8988T (cell line): ENCODE measurements at places on chromosomes 12 and 14.

DNA sequence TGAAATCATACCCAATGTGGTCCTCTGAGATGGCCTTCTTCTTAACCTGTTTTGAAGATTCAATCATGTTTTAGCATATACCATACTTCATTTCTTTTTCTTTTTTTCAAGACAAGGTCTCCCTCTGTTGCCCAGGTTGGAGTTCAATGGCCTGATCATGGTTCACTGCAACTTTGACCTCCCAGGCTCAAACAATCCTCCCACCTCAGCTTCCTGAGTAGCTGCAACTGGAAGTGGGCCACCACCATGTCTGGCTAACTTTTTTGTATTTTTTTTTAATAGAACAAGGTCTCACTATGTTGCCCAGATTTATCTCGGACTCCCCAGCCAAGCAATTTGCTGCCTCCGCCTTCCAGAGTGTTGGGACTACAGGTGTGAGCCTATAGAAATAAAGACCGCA is 30.4 kb downstream of the SOAT2 start:
- DNase-seq, result no peak

GRCh38 chr12:117889098-117889497 is 79.7 kb downstream of the KSR2 start:
- no peak for DNase-seq

DNA sequence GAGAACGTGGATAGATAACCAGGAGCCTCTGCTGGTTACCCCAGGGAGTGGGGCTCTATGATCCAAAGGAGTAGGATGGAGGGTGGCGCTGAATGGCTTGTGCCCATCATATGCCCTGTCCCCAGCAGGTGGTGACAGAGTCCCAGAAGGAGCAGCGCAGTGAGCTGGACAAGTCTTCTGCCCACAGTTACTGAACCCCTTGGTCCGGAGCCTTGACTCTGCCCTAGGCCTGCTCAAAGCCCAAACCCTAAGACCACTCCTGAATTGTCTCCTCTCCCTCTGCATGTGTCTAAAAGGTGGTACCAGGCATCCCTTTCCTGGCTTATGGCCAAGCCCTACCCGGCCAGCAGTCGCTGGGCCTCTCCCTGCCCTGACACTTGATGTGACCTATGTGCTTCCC is 3.2 kb downstream of the PRPH start:
- no peak for DNase-seq

- DNase-seq, result no peak
Measured at GRCh38 chr12:112208301-112208910, 83.0 kb downstream of the TRAFD1 start.

DNA sequence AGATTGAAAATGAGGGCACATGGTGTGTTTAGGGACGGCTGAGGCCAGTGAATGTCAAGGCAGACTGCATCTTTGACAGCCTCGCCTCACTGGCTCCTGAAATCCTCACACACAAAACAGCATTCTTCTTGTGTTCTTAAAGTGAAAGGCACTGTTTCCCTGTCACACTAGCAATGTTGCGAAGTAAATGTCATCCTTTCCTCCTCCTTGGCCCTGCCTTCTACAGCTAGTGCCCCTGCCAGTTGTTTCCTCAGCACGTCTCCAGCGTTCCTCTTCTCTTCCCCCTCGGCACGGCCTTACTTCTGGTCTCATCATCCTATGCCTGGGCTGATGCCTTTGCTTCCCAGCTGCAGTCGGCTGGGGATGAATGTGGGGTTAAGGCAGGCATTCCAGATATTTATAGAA is 129.4 kb upstream of the DNM1L start:
- DNase-seq, result no peak

GRCh38 chr12:94614288-94614721 is 36.1 kb downstream of the TMCC3 start:
- no peak for DNase-seq

DNA sequence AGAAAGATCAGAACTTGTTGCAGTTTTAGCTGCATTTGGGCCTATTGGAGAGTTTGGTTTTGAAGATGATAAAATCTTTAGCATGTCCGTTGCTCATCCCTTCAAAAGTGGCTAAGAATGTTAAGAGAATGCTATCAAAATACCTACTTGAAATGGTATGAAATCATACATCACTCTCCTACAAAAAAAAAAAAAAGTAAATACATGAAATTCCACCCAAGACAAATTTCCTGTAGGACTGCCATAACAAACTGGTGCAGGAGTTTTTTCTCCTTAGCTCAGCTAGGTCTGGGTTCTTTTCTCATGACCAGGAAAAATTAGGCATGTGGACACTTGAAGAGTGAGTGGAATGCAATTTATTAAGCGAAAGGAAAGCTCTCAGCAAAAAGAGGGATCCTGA is 15.9 kb upstream of the FAR2 start:
- no peak for DNase-seq

DNA sequence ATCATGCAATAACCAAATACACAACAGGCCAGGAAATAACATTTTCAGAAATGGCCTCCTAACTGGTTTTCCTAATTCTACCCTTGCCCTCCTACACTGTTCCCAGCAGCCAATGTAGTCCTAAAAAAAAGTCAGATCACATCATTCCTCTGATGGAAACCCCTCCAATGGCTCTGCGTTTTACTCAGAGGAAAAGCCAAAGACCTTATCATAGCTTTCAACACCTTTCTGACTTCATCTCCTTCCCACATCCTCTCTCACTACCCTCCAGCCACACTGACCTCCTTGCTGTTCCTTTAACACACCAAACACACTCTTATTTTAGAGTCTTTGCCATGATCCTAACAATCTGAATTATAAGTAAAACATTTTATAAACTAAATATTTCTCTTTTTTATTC is 1.1 kb downstream of the MED6 start:
- no peak for DNase-seq

DNA sequence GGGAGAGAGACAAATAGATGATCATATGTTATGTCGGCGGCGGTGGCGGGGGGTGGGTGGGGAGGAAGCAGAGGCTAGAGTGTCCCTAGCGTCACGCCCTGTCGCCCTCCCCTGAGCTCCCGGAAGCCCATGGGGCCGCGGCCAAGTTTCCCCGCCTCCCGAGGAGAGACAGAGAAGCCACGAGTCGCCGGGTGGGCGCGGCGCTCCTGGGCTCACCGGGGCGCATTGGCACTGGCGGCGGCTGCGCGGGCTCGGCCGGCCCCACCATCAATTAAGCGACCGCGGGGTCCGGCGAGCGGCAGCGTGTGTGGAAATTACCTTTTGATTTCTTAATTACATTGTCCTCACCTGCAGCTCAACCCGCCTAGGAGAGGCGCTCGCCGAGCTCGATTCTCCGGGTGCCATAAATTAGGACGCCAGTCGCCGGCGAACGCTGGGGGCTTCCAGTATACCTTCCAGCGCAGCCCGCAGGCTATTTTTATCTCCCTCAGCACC is 119.9 kb upstream of the LHX5 start:
- no peak for DNase-seq

GRCh38 chr12:131610891-131611290 is 100.0 kb upstream of the SFSWAP start:
- no peak for DNase-seq

DNA sequence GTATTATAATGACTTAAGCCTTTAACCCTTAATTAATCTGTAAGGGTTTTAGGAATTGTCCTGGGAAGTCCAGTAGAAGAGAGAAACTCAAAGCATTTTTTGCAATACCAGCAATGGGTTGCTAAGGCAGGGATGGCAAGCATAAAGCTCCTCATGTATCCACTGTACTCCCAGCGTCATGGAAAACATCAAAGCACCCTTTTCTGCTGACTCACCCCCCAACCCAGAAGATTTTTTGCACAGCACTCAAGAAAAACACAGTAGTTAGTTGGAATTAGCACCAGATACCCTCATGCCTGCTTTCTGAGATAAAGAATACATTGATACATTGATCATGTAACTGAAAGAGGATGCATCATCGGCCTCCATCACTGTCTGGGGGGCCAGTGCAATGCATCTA is 199.1 kb upstream of the CNOT2 start:
- no peak for DNase-seq

- DNase-seq, result no peak
Measured at GRCh38 chr14:95931384-95931783, 54.8 kb downstream of the TUNAR start.

- no peak for DNase-seq
Measured at GRCh38 chr12:97781342-97781741, 318.7 kb downstream of the RMST start.

DNA sequence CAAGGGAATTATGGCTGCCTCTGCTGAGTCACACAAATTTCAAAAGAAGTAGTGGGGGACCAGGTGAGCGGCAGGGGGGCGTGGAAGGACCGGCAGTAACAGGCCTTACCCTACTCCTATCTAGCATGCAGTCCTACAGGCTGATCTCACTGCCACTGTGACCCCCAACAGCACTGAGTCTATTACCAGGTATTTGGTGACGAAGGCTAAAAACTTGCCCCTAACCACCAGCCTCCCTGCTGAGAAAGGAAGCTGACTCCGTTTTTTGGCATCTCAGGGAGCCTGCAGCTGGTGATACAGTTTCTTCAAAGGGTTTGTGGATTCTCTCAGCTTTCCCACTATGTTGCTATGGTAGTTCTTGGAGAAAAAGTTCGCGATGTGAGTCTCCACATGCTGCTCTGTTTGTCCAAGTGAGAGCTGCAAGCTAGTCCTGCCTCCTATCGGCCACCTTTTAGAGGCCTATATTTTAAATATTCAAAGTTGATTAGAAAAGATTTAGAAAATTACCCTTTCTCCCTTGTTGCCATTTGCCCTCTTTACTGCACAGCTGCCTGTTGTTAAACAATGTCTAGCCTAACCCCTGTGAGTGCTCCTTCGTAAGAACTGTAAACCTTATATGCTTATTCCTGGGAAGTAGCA is 57.1 kb upstream of the SLCO1B1 start:
- DNase-seq, result no peak

GRCh38 chr14:68362846-68363245 is 430.0 kb downstream of the ZFP36L1 start:
- DNase-seq, result no peak

DNA sequence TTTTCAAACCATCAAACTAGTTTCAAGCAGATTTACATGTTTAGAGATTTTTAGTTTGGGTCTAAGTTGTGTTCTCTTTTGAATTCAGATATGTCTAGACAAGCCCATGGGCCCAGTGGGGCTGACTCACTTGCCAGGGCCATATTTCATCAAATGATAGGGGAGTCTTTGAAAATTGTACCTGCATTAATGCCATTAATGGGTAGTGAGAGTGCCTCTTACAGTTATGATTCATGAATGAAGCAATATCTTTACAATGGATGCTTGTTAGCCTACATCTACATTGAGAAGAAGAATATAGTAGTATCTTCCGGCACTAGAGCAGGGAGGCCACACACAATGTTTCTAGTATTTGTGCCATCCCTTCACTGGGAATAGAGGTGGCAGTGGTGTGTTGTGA is 174.2 kb upstream of the E2F7 start:
- DNase-seq, result no peak

DNA sequence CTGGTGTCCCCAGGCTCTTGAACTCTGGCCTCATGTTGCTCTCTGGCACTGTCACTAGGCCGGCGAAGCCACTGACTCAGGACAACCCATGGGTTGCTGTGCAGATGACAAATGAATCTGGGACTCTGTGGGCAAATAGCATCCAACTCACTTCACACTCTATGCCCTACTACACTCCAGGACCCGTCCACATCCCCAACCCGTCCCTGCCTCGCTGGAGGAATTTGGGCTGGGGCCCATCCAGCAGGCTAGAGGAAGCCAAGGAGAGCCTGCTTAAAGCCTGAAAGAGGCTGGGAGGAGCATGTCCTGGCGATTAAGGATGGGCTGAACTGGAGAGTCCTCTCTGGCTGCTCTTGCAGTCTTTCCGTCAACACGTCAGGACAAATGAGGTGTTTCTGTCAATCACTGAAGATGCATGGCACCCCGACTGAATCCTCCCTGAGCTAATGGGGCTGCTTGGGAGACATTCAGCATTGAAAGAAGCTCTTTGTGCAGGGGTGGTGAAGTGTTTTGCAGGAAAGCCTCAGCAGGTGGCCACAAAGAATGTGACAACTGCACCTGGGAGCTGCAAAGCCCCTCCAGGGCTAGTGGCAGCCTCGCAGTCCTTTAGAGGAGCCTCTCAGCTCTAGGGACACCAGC is 71.7 kb downstream of the ANO2 start:
- no peak for DNase-seq

DNA sequence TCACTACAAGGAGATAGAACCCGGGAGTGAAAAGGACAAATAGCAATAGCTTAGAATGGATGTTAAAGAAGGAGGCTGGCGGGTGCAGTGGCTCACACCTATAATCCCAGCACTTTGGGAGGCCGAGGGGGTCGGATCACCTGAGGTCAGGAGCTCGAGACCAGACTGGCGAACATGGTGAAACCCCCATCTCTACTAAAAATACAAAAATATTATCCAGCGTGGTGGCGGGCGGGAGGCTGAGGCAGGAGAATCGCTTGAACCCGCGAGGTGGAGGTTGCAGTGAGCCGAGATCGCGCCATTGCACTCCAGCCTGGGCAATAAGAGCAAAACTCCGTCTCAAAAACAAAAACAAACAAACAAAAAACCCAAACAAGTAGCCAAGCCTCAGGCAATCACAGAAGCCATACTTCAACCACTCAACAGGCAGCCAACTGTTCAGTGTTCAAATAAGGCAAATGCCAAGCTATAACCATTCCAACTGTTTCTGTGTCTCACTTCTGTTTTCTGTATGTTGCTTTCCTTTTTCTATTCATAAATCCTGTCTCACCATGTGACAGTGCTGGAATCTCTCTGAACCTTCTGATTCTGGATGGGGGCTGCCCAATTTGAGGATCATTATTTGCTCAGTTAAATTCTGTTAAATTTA is 3.9 kb upstream of the SPTLC2 start:
- no peak for DNase-seq

- DNase-seq, result no peak
Measured at GRCh38 chr12:131044136-131044535, 90.4 kb downstream of the ADGRD1 start.

GRCh38 chr12:4518106-4518728 is 20.5 kb upstream of the RAD51AP1 start:
- no peak for DNase-seq

DNA sequence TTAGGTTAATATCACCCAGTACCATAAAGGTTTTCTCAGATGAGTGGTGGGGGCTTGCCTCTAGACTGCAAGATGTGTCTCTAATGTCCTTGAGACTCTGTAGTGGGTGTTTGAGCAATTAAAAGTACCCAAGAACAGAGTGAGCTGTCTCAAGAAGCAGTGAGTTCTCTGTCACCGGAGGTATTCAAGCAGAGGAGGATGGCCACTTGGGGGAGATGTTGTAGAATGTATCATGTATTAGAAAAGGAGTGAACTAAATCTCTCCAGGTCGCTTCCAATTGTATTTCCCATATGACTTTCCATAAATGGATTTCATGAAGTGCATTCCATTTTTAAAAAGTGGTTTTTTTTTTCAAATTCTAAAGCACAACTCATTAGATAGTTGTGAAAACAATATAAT is 35.0 kb downstream of the SLC17A8 start:
- no peak for DNase-seq

DNA sequence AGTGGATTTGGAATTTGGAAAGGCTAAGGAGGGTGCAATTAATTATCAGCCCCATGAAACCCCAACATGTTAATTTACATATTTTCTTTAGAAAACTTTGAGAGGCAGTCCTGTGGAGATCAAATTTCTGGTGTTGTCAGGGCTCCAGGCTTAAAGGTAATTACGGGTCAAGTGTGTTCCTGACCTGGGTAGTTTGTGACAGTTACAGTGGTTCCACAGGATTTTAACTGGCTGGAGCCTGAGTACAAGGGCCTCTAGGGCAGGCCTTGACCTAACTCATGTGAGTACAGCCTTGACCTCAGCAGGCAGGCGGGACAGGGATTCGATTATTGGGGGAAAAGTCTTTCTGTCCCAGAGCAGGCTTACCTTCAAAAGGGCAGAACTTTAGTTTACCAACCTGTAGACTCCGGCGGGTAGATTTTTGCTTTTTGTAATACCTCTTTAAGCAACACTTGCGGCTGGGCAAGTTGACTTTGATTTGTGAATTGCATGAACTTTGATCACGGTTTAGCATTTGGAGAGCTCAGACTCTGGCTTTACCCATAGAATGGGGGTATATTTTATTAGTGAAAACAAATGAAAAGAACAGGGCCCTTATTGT is 8.4 kb upstream of the PPTC7 start:
- no peak for DNase-seq
